ENCODE measurements at places on chromosomes 12 and 14.

DNA sequence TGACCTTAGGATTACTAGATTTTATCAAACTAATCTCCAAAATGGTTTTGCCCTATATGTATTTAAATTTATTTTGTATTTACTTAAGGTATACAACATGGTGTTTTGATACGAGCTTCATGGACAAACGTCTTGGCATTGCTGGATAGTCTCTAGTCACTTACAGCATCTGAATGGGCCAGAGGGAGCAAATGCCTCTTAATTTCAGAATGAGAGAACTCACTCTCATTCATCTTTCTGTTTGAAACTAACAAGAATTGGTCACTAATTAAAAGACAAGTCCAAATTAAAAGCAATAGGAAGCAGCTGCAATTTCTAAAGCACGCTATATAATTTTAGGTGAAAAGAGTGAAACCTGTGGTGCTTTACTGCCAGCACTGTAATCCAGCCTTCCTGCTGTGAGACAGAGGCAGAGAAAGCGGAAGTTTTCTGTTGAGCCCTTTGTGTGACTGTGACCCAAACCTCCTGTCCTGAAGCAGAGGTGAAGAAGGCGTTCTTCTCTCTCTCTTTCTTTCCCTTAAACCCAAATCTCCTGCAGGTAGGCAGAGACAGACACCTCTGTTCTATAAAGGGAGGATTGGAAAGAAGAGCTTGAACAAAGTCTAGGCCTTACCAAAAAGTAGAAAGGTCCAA is 184.6 kb upstream of the NAV3 start:
- DNase-seq = no peak

DNA sequence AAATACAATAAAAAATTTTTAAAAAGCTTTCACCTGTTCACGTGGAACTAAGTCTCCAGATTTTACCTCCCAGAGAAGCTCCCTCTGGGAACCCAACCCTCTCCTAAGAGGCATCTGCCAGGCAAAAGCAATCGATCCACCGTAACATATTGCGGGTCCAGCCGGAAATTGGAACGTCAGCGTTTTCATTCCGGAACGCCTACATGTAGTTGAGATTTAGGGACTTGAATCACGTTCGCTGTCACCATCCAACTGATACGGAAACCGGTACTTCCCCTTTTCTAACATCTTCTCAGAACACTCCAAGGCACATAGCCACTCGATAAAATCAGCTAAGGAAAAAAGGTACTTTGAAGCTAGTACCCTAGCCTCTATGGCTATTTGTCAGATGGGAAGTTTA is 70.3 kb downstream of the COX16 start:
- no peak for DNase-seq

- DNase-seq = no peak
Measured at GRCh38 chr12:114895081-114895480, 211.1 kb upstream of the TBX3 start.

- no peak for DNase-seq
Measured at GRCh38 chr12:132392389-132393244, 63.2 kb upstream of the GALNT9 start.

DNA sequence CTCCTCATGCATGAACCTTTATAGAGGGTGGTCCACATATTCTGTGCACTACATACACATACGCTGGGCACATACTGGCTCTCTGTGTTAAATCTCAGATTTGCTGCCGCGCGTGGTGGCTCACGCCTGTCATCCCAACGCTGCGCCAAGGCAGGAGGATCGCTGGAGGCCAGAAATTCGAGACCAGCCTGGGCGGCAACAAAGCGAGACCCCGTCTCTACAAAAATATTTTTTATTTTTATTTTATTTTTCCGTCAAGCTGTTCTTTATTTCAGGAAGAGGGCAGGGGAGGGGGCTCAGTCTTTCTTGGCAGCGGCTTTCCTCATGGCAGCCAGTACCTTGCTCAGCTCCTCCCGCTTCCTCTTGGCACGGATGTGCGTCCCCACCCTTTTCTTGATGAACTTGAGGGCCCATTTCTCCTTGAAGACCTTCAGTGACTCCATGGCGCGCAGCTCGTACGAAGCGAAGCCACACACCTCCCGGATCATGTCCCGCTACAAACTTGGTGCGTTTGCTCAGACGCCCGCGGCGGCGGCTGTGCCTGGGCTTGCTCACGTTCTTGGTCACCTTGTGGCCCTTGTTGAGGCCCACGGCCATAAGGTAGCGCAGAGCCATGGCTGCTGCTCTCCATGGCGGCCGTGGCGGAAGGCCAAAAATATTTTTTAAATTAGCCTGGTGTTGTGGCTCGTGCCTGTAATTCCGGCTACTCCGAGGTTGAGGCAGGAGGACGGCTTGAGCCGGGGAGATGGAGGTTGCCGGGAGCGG is 3.2 kb downstream of the DCAF4 start:
- no peak for DNase-seq

DNA sequence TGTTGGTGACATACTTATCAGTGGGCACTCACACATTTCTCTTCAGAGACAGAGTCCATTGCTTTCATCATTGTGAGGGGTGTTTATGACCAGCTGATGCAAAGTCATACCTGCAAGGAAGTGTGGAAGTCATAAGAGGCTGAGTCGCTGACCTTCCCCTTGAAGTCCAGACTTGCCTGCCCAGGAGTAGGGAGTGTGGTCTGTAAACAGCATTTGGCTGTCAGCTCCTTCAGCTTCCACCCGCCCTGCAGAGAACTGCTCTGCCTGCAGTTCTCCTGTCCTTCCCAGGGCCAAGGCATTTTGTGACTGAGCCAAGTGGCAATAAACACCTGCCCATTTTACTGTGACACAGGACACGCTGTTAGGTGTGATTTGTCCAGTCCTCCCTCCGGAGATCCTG is 801.3 kb downstream of the BCL11B start:
- no peak for DNase-seq

DNA sequence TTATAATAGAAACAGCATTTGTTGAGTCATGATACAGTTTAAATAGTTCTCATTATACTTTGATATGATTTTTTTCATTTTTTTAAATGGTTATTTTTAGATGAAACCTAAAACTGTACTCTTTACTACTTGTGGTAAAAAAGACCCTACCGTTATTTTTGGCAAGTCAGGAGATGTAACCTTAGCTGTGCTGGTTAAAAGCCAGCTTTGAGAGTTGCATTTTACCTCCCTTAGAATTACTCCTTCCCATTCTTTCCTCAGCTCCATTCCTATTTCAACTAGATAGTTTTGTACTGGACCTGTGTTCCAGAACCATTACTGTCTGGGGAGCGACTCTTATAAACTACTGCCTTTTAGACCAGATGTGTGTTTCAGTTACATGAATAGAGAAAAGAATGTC is 92.0 kb downstream of the RAD51B start:
- no peak for DNase-seq

DNA sequence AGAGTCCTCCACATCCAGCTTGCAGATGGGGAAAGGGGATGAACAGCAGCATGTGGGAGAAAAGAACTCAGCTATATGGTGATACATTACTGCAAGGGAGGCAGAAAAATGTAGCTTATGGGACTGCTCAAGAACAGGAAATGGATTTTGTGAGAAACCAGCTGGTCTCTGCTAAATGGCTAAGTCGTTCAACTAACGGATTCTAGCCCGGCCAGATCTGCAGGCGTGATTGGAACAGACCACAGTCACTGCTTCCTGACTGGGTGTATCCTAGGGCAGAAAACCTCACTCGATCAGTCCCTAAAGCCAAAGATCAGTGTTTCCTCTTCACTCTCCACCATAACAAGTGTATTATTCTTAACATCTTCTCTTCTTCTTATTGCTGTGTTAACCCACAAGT is 8.1 kb upstream of the PTGDR start:
- DNase-seq = no peak

DNA sequence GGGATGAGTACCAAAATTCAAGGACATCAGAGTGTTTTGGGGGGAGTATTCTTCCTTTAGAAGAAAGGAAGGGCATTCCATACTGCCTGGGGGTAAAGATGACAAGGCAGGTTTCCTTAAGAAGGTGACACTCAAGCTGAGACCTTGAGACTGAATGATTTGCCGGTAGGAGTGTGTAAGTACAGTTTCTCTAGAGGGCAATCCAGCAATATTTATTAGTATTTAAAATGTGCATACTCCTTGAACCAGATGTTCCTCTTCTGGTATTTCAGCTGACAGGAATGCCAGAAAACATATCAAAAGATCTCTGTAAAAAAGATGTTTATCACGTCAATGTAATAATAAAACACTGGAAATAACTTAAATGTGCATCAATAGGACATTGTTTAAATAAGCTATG is 106.4 kb upstream of the TMCC3 start:
- DNase-seq = no peak

DNA sequence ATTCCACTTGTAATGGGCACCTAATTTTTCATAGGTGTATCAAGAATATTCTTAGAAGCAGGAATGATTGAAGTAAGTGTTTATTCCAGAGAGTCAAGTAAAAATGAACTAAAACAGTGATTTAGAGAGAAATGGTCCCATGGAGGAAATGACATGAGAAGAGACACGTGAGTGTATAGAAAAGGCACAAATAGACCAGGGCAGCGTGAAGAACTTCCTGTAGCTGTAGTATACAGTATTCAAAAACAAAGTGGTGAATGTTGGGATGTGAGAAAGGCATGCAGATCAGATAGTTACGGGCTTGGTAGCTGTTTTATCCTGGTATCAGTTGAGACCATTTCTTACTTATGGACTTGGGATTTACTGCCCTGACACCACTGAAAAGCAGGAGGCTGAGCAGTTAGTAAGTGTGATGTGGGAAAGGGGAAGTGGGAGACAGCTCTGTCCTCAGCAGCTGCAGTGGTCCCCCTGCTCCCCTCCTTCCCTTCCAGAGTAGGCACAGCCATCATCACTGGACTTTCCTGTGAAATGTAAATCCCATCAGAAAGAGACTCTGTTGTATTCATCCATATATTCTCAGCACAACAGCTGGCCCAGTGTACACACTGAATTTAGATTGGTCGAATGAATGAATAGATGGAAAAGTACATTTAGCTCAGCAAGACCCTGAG is 16.8 kb upstream of the TESPA1 start:
- DNase-seq = no peak

DNA sequence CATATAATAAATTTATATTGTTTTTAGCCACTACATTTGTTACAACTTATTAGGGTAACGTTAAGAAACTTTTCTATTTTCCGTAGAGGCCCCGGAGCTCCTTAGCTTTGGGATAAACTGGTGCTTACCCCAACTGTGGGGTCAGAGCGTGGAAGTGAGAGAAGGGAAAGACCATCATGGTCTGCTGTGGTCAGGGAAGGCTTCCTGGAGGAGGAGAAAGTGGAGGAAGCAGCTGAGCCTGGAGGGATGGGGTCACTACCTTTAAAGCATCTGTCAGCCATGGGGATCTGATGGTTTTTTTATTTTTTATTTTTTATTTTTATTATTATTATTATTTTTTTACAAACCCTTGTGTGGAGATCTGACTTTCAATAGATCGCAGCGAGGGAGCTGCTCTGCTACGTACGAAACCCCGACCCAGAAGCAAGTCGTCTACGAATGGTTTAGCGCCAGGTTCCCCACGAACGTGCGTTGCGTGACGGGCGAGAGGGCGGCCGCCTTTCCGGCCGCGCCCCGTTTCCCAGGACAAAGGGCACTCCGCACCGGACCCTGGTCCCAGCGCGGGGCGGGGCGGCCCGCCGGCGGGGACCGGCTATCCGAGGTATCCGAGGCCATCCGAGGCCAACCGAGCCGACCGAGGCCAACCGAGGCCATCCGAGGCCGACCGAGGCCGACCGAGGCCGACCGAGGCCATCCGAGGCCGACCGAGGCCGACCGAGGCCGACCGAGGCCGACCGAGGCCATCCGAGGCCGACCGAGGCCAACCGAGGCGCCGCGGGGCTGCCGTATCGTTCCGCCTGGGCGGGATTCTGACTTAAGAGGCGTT is 1101.2 kb upstream of the TMEM132C start:
- peak; percentile 86 for DNase-seq

GRCh38 chr14:101965181-101965544 is 790 bp downstream of the DYNC1H1 start:
- DNase-seq = peak; percentile 61

DNA sequence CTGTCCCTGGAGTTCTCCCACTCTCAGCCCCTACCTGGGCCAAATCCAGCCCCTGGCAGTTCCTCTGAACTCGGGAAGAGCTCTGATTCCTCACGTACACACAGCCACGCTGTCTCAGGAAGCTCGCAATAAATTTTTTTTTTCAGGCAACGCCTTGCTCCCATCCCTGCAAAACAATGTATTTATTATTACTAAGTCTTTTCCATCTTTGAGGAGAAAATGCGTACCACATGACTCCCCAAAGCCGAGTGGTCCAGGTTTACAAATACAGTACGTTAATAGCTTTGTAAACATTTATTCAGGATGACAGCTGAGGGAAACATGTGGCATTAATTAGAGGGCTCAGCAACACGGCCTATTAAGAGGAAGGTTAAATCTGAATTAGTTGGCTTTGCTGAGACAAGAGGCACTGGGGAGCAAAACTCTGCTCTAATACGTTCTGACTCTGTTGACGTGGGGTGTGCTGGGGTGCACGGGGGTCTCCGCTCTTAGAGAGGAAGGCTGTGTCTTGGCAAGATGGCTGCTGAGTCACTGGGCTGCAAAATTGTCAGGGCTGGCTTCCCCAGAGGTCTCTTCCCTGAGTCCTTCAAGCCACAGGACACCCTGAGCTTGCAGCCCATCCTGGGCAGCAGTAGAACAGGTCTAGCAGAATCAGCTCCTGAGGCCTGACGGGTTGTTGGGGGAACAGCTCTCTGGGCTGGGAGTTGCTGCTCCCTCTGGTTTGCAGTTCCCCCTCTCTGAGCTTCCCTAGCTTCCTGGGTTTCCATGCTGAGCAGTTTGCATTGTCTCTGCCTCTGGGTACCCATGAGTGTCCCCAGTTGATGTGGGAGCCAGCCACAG is 185.2 kb upstream of the TBX3 start:
- DNase-seq = no peak

GRCh38 chr14:34711796-34712712 is 2.3 kb downstream of the CFL2 start:
- DNase-seq = no peak

DNA sequence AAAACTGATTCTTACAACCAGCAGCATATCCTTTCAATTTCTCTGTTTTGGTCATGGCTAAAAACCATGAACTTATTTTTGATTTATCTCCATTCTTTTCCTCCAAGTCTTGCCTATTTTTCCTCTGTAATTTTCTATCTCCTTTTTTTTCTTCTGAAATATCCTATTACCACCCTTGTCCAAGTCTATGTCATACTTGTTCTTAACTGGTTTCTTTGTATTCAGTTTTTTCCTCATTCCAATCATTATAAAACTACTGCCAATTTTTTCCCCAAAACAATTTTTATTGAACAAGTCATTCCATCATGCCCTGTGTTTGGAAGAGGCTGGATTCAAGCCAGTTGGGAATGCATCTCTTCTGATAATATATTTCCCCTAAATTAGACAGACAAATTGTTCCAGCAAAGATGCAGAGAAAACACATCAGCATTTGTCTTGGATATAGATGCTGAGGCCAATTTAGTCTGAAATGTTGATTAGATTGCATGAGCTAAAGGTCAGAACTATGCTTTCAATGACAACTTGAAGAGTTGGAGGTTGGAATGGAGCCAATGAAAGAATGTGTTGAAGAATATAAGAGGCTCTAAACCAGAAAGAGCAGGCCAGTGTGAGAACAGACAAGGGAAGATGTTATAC is 30.7 kb downstream of the OTOGL start:
- no peak for DNase-seq

All from LoVo (cell line).